ENCODE measurements at places on chromosomes 7 and 10. TPM values are rescaled to one million over a fixed set of nuclear protein-coding genes. Genes with fewer than 3 reads are reported as not detected.

DNA sequence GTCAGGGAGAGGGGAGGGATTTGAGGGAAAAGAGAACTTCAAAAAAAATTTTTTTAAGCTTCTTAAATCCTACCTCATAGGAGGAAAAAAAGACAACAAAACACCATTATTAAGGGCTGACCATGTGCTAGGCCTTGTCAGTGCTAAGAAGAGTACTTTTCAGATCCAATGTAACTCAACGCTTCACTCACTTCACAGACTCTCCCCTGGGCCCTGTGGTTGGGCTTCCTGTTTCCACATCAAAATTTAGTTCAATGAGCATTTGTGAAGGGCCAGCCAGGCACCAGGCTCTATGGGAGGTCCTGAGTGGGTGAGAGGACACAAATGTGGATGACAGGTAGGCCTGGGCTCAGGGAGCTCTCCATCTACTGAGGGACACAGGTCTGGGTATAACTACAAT lies 249.8 kb downstream of the PTEN start:
- no peak for DNase-seq

DNA sequence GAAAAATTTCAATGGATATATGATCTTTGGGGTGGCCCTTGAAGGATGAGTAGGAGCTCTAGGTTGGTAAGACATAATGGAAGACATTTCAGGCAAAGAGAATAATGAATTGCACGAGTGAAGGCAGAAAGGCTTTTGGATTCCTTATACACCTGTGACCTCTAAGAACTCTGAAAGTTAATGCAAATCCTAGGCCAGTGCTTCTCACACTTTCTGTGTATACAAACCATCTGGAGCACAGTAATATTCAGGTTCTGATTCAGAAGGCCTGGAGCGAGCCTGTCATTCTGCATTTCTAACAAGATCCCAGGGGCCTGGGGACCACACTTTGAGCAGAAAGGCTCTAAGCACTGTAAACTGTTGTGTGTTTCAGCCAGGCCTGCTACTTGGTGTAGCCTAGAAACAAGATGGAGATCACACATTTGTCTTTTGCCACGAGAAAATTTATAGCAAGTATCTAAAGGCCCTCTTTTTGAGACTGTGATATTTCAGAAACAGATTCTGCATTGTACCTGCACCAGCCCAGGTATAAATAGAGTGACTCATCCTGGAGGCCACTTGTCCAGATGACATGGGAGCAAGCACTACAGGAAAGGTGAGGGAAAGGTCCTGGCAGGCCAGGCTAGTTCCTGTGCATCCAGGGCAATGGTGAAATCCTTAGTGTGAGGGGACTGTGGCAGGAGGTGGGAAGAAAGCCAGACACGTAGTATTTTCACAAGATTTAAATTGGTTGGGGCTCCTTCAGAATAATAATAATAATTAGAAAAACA lies 24.4 kb downstream of the MRPS33 start:
- no peak for DNase-seq

DNA sequence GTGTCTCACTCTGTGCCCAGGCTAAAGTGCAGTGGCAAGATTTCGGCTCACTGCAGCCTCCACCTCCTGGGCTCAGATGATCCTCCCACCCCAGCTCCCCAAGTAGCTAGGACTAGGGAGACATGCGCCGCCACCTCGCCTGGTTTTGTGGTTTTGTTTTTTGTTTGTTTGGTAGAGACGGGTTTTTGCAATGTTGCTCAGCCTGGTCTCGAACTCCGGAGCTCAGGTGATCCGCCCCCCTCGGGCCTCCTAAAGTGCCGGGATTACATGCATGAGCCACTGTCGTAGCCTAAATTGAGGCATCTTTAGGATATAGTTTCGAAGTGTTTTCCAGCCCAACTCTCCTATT lies 781 bp downstream of the ZNF727 start:
- DNase-seq: no peak

DNA sequence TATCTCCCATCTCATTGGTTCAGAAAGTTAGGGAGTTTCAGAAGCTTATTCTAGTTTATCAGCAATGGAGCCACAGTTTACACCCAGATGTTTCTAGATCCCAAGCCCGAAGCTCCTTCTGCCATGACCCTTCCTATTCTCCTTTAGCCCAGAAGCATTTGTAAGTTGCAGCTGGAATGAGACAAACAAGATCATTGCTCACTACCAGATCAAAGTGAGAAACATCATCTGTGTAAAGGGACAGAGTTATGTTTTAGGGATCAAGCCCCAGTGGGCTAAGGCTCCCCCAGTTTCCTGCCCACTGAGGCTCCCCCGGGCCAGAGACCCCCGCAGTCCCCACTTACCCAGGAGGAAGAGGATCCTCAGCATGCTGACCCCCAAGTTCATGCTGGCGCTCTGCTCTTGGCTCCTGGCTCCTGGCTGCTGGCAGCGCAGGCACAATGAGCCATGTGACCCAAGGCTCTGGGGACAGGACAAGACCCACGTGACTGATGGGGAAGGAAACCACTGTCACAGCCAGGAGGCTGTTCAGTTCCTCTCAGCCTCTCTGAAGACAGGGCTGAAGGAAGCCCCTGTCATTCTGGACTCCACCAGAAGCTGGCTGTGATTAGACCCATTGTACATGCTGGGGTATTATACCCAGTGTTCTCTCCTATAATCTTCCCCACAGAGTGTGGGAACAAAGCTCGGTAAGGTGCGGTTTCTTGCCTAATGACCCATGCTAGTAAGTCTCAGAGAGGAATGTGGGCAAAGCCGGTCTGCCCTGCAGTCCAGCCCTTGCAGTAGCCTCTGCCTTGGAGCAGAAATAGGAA lies at the start of gene TMEM273:
Gene TMEM273 (minus strand): TSS at position 442 of the 812 bp plus-strand sequence. CDS start 55 bp downstream, at position 387.
- no peak for DNase-seq

DNA sequence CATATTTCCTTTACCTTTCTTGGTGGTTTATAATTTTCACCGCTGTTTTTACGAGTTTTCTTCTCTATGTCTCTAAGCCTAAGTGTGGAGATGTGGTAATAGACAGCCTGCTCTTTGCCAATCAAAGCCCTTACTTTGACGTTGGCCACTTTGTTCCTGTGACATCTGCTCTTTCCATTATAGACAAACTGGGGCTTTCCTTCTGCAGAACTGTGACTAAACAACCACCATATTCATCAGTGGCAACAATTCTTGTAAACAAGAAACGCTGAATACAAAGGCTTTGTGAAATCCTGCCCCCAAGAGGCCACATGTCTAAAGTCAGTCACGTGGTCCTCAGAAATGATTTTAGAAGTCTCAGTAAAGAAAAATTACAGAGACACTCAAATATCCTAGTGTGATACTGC lies 59.6 kb upstream of the CAPZA2 start:
- DNase-seq: peak; percentile 82

DNA sequence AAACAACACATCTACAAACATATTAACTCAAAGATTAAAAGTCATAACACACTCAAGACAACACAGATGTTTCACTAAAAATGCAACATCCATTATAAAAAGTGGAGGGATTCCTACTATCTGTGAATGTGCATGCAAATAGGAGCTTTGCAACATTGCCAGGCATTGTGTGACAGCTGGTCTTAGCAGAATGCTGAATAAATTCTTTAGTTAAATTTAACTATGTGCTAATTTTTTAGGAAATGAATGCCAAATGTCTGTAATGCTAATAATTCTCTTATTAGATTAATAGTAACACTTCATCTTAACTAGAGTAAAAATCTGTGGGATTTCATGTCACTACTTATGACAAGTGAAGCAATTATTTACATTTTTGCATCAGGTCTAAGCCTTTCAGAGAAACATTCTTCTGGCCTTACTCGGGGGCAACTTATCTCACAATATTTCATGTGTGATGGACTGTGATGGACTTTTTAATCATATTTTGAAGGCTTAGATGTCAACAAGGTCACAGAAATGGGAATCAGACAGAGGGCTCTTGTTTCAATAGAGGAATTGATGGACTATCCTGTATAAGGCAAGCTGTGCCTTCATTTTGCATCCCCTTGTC lies 524.6 kb upstream of the KCND2 start:
- no peak for DNase-seq

- DNase-seq: no peak
These were observed 198.9 kb downstream of the SNX13 start for GRCh38 chr7:17741426-17741825.

GRCh38 chr7:1735262-1735661 lies 65.2 kb downstream of the ELFN1 start:
- DNase-seq: no peak

DNA sequence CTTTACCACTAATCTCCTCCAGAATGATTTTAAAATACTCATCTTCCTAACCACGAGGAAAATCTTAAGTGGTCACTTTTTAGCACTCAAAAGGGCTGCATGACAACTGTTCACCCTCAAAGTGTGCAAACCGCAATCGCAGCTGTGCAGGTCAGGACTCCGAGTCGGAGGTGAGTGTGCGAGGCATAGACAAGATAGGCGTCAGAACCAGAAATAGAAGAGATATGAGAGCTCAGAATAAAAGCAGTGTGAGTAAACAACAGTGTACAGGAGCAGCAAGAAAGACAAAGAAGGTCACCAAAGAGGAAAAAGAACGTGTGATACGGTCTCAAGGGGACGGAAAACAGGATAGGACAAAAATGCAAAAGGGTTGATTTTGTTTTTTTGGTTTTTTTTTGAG lies 17.5 kb upstream of the ENO4 start:
- no peak for DNase-seq

Gene CPA1
- not detected for polyA plus RNA-seq

Gene ITGB8
- 1.2 TPM for polyA plus RNA-seq

Gene NUTM2E
- polyA plus RNA-seq: 0.17 TPM

Gene CPN1
- not detected for polyA plus RNA-seq

Measured in foreskin keratinocyte (primary cell).